Activated CD4-positive, alpha-beta T cell treated with anti-CD3 and anti-CD28 coated beads for 4 hours (primary cell): ENCODE measurements at places on chromosomes 7 and 10.

DNA sequence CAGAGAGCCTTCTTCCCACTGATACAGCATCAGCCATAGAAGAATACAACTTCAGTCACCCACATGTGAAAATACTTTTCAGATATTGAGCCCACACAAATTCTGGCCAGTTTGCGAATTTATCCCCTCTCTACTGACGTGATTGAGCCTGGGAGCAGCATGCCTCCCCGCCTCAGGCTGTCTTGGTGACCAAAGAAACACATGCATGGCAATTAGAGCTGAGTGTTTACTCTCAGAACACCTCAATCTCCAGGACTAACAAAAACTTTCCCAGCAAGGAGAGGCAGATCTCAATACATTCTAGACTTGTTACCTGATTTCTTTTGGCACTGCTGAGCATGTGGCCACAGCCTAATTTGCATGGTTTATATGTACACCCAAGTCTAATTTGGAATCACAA, 122.5 kb downstream of the TMEM26 start:
- DNase-seq: no peak

DNA sequence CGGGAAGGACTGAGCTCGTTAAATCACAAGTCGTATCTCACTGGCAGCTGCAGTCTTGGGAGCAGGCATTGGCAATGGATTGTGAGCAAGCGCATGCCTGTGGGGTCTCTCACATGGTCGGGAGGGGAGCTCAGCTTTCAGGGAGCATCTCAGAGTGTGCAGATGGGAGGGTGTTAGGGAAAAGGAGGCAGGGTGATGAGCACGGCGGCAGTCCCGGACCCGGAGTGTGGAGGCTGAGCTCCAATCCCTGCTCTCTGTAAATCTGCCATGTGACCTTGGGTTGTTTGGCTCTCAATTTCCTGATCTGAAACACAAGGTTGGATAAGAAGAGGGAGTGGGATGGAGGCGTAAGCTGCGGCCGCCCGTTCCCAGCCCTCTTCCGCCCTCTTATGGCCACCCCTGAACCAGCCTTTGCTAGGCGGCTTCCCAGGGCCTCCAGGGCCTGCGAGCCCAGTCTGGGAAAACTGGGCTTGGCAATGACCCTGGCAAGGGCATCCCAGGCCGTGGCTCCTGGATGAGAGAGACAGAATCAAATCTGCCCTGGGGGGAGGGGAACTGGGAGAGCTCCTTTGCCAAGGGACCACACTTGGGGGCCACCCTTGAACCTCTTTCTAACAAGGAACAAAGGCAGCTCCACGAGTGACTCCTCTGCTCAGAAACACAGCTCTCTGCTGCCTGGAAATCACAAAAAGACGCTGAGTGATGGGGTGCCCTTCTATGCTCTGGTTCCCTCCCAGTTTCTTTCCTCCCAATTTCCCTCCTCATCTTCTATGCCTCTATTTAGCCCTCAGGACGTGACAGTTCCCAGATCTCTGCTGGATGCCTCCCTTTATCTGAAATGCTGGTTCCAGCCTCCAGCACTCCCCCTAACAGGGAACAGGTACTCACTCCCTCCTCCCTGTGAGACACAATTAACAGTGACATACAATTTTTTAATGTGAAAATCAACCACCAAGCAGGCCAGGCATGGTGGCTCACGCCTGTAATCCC, 41.7 kb upstream of the LOXL4 start:
- DNase-seq: no peak

DNA sequence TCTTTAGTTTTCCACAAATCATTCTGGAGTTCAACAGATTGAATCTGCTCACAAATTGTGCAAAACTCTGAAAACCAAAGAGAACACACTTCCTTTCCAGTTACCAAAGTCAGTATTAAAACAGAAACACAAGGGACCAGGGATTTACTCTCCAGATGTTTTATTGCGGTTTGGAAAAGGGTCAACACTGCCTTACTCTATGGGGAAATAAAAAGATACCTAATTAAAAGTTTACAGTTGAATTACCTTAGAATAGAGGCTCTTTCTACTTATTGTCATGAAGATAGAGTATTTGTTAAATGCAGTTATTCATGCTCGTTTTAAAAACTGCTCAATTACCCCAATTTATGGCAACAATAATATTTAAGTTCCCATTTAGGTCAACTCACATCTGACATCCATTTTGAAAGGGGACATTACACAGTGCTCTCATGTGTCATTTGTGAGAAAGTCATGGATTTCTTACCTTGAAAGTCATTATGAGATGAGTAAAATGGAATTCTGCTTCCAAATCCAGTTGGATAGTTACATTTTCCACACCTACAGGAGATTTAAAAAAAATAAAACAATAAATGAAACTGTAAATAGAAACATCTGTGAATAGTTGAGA, 8.4 kb downstream of the LAMB1 start:
- DNase-seq: no peak

- DNase-seq: no peak
These were observed 92.9 kb upstream of the PCBD1 start for GRCh38 chr10:70981171-70981836.

DNA sequence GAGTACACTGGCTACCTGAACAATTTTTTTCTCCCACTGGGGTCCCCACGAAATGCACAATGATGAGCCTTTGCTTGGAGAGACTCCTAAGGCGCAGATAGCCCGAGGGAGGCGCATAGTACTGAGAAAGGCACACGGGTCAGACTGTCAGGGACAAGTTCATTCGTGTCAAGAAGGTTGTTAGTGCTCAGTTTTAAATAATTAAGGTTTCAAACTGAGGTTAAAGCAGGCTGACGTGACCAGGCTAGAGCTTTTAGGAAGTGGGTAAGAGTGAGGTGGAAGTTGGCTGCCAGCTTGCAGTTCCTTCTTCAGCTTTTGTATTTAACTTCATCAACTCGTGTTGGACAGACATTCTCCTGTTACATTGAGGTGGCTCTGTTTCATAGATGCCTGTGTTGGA, 31.6 kb downstream of the RBM33 start:
- no peak for DNase-seq

GRCh38 chr7:144483189-144483588, 79.7 kb upstream of the NOBOX start:
- DNase-seq: no peak
